ENCODE measurements at places on chromosomes 1 and 21. TPM values are rescaled to one million over a fixed set of nuclear protein-coding genes. Genes with fewer than 3 reads are reported as not detected.

The AMY2A gene
- not detected for total RNA-seq

The CALML6 gene
- total RNA-seq: 0.25 TPM

The GPR3 gene
- 0.58 TPM for total RNA-seq

The FCGR1A gene
- 0.58 TPM for total RNA-seq

The SNX7 gene
- not detected for total RNA-seq

The LRRC3 gene
- 3.7 TPM for total RNA-seq

DNA sequence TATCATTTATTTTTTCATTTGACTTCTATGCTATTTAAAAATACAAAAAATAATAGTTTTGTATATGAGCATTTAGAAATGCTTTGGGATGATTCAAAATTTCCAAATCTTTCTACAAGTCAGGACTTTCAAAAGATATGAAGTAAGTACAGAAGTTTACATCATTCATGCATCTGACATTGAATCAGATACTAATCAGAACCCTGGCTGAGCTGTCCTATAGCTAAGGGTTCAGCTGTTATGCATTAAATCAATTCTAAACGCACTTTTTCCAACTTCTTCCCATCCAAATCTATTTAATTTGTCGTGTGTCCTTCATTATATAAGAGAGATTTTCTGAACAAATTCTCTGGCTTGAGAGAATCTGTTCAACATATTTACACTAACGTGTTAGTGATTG lies 779.4 kb downstream of the LTN1 start:
- no peak for DNase-seq

DNA sequence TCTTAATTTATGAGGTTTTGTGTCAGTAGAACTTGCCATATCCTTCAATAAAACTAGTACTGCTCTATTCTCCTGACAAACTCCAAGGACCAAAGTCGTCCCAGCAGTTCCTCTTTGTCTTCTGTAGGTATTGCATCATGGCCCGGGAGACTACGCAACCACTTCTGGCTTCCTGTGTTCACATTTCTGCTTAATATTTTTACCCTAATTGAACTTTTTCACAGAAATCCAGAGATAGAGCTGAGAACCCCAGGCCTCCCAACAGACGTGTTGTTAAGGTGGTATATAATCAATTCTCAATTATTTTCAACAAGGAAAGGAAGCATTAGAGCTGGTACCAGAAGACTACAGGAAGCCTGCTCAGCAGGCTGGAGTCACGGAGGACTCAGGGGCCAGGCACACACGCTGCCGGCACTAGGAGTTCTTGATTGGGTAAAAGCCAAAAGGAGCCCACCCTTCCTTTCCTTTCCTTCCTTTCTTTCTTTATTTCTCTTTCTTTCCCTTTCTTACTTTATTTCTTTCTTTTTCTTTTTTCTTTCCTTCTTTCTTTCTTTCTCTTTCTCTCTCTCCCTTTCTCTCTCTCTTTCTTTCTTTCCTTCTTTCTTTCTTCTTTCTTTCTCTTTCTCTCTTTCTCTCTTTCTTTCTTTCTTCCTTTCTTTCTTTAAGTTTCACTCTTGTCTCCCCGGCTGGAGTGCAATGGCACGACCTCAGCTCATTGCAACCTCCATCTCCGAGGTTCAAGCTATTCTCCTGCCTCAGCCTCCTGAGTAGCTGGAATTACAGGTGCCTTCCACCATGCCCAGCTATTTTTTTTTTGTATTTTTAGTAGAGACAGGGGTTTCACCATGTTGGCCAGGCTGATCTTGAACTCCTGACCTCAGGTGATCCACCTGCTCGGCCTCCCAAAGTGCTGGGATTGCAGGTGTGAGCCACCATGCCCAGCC lies 173.7 kb downstream of the ZBTB18 start:
- no peak for DNase-seq

DNA sequence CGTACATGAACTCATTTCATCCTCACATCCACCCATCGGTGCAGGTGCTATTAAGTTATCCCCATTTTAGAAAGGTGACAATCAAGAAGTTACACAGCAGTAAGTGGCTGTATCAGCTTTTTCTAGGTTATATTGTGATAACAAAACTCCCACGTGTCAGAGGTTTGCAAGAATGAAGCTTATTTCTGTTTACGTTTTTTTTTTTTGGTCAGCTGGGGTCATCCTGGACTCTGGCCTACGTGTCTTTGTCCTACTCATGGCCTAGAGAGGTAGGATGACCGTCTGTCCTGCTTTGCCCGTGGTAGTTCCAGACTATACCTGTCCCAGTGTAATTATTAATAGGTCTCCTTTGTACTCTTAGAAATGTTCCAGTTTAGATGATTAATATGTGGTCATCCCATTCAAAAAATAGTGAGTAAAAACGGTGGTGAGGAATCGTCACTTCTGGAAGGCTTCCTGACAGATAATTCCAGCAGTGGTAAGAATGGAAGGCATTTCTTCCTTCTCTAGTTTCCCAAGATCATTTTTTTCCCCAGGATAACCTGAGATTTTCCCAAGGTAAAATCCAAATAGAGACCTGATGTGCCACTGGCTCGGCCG lies 64.2 kb upstream of the KIF26B start:
- DNase-seq: no peak

DNA sequence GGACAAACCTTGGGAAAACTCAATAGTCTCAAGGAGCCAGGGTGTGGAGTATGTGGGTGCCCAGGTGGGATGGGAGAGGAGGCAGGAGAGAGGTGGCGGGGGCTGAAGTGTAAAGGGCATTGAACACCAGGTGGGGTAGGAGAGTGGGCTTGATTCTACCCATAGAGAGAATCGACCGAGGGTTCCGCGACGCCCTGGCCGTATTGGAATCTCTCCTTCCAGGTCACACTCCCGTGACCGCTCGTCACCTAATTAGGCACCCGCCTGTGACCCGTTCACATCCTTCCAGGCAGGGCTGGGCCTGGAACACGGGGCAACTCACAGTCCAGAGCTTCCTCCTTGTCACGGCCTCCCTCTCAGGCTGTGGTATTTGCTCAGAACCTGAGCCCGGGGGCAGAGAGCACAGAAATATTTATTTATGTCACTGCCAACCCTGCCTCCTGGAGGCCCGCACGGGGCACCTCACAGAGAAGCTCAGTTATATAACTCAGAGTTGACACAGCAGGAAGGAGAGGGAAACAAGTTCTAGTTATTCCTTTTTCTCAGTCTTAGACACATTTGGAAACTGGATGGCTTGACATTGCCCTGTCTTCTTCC lies 12.0 kb downstream of the NCMAP start:
- DNase-seq: no peak

- DNase-seq: no peak
These were observed 18.9 kb upstream of the FAM131C start for GRCh38 chr1:16092097-16092922.

GRCh38 chr1:44327679-44328491 lies 27.2 kb downstream of the ERI3 start:
- DNase-seq: no peak

DNA sequence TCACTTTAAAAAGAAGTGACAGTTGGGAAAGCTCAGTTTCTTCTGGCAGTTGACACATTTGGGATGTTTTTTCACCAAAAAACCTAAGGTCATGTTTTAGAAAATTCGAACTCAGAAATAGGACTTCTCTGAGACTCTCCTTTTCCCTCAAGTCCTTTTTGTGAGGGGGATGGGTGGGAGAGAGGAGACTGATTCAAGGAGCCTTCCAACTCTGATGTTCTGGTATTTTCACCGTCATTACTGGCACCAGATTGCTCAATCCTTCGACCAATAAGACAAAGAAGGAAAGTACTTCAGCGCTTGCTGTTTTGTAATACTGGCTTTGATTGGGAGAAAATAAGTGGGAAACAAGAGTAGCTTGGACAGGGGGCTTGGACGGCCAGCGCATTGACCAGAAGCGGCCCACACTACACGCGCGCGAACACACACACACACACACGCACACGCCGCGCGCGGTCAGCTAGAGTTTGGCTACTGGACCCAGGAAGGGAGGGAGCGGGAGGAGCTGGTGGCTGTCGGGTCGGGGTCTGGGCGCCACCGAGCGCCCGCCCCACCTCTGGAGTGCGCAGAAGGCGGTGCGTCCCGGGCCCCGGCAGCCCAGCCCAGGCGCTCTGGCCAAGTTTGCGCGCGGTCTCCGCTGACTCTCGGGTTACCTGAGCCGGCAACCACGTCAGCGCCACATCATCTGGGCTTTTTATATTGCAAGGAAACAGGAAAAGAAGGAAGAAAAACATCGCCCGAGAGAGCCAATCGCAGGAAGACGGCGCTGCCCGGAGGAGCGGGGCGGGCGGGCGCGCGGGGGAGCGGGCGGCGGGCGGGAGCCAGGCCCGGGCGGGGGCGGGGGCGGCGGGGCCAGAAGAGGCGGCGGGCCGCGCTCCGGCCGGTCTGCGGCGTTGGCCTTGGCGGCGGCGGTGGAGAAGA lies at the start of gene KCNK1:
TSS of gene KCNK1 (plus strand) at position 855 of the 921 bp plus-strand sequence. CDS start at position 921, 66 bp downstream.
- DNase-seq: peak; percentile 45

- no peak for DNase-seq
These were observed 651 bp downstream of the ZBTB8A start for GRCh38 chr1:32539584-32540571.

- DNase-seq: no peak
These were observed 2.0 kb downstream of the KIAA0319L start for GRCh38 chr1:35555212-35555584.

DNA sequence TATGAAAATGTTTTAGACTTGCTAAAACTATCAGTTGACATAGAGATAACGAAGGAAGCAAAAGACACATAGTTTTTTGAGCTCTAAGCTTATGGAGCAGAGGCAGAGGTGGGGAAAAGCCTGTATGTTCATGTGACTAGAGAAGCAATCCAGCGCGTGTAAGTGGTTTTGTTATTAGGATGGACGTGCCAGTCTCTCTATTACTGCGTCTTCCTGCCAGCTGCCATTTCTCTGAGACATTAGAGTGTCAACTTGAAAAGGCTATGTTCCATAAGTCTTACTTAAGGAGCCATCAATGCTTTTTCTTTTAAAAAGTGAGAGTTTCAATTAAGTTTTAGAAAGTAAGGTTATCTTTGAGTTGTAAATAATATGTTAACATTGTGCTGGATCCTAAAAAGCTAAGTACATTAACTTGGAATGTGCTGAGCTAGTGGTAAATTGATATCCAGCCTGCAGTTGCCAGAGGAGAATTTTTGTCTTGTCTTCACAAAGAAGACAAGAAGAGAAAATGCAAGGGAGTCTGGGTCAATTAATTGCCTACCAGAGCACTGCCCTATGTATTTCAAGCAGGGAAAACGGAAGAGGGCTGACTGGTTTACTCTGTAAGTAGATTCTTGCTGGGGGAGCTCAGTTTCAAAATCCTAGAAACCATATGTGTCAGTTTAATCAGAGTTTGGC lies 161.8 kb upstream of the B3GALT2 start:
- no peak for DNase-seq

DNA sequence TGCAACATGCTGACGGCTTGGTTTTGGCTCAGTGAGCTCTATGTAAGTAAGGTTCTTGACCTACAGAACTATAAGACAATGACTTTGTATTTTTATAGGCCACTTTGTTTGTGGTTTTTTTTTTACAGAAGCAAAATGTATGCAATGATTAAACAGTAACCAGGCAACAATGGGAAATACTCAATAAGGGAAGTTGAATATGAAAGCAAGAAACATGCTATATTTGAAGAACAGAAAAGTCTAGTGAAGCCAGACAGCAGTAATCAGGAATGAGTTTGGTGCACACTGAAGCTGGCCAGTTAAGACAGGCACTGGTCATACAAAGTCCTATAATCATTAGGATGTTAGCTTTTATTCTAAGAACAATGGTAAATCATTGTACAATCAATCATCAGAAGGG lies 1926.8 kb downstream of the NCAM2 start:
- DNase-seq: no peak

GRCh38 chr1:28928314-28928941 lies 14.1 kb downstream of the EPB41 start:
- no peak for DNase-seq

DNA sequence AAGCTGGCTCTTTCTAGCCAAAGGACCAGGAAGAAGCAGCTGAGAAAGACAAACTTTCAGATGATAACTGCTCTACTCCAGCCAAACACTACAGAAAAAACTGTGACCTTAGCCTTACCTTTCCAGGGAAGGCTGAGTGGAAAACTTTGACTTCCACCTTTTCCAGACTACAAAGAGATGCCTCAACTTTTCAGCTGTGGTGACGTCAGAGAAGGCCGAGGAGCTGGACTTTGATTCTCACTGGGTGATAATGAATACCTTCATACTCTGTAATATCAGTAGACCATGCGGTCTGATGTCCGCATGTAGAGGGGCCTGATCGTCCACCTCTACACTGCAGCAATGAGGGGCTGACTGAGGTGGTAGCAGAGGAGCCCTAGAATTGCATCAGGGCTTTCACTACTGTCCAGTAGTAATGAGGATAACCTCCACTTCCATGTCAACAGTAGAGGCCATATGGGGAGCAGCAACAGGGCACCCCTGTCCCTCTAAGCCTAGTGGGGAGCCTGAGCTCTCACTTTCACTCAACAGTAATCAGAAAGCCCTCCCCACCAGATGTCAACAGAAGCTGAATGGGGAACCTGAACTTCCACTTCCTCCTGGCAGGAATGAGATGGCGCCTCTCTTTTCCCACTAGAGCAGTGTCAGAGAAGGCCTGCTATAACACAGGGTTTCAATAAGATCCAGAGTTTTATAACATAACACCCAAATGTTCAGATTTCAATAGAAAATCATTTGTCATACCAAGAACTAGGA lies 28.4 kb upstream of the PADI1 start:
- DNase-seq: no peak

- peak; percentile 88 for DNase-seq
These were observed 521 bp upstream of the NADK start for GRCh38 chr1:1778663-1779319.

GRCh38 chr1:35683012-35683411 lies 35.7 kb downstream of the C1orf216 start:
- DNase-seq: no peak

DNA sequence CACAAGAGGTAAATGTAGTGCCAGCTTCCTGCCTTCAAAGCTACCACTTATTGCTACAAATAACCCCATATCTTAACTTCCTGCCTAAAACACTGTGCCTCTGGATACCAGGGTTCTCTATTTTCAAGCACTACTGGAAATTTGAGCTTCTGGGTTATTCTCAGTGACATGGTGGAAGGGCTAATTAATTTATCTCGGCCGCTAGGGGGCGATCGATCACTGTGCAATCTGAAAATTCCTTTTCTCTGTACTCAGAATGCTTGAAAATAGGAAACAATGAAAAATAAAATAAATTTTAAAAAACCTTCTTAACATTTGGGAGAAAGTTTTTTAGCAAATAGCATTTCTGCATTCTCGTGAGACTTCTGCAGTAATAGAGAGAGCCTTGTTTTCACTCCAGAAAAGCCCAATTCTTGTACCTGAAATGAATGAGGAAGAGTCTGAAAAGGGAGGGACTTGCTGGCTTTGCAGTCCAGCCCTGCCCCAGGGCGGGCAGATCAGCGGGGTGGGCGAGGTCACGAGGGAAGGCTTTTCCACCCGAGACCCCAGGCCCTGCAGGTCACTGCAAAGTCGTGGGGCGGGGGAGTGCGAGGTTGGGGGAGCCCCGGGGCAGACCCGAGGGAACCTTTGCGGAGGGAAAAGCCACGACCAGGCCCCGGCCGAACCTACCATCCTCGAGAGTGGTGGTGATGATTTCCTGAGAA lies 276.7 kb downstream of the PCP4 start:
- peak; percentile 29 for DNase-seq

DNA sequence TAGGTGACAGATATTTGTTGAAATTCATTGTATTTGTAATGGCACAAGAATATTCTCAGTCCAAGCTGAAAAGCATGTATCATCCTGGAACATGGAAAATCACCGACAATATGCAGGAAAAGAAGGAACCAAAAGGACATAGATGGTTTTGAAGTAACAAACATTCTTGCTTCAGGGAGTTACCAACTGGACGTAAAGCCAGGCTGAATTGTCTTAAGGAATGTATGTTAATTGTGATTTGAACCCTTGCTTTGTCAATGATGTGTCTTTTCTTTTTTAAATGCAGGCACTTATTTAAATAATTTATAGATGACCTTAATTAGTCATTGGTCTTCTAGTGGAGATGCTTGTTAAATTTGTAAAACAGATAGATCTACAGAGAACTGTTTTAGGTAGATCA lies 489.4 kb upstream of the ZP4 start:
- no peak for DNase-seq

Data from activated CD4-positive, alpha-beta memory T cell treated with anti-CD3 and anti-CD28 coated beads, Interleukin-2, amount 10 ng/mL, durations not matched to agents 7 days and 5 days (primary cell).